OCI-M1 (cell line): ENCODE measurements at places on chromosomes 1 and 21.

GRCh38 chr1:174274452-174274851, 115.1 kb downstream of the RABGAP1L start:
- no peak for DNase-seq

GRCh38 chr1:24890887-24891286, 39.2 kb downstream of the RUNX3 start:
- no peak for DNase-seq

DNA sequence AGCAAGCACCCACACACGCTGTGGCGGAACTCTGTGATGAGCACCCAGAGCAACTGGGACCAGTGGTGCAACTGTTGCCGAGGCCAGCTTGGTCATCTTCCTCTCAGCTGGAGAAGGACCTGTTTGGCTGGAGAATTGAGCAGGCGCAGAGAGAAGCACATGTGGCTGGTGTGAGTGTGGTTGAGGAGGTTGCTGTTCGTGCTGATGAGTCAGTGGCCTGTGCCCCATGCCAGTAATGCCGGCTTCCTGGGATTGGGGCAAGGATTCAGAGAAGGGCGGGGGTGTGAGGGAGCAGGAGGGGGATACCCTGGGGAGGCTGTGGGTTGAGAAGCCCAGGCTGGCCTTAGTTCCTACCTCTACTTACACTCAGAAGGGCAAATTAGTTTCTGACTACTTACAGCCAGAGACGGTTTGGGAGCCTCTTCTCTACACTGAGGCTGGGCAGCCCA, 57.5 kb upstream of the EPS8L3 start:
- peak; percentile 66 for DNase-seq

- DNase-seq = peak; percentile 19
These were observed 57.7 kb upstream of the ZC3H11B start for GRCh38 chr1:219670426-219671149.

DNA sequence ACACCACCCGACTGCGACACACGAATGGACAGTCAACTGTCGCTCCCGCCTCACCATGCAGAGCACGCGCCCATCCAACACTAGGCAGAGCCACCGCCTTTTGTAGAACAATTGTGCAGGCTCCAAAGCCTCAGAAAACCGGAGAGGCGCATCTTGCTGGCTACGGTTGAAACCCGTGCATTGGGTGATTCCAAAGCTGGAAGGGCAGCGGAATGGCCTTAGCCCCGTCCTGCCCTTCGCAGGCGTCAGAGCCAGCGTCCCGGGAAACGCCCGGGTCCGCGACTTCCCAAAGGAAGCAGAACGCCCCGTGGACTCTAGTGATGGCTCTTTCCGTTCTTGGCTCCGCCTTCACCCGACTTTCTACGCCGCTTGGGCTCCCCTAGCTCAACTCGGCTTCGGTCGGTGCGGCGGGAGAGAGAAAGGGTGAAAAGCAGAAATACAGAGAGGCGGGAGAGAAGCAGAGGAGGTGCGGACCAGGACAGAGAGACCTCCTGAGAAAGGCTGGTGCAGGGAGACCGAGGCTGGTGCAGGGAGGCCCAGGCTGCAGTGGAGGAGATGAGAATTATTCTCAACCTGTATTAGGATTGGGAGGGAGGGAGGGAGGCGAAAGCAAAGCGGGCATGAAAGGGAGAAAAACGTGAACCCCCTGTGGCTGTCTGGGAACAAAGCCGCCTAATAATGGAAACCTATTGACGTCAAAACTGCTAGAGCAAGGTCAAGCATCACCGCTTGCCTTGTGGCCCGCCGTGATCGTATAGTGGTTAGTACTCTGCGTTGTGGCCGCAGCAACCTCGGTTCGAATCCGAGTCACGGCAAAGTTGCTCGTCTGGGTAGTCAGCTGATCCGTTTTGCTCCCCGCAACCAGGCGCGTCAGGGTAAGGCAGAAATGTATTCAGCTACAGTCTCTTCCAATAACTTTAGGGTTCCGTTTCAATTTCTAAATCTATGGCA, 99.5 kb downstream of the PRKAB2 start:
- no peak for DNase-seq

DNA sequence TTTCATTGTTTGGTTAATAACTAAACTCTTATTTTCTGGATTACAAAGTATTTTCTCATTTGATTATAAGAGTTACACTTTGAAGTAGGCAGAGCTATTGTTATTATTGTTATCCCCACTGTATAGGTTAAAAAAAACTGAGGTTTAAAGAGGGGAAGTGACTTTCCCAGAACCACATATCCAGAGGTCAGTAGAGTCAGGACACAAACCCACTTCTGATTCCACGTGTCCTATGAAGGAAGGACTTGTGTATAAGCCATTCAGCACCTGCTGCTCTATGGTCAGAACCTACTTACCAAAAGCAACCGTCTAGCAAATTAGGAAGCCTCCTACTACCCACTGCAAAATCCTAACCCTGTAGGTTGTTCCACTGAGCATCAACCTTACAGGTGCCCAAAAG, 291.3 kb downstream of the TM2D1 start:
- DNase-seq = no peak

DNA sequence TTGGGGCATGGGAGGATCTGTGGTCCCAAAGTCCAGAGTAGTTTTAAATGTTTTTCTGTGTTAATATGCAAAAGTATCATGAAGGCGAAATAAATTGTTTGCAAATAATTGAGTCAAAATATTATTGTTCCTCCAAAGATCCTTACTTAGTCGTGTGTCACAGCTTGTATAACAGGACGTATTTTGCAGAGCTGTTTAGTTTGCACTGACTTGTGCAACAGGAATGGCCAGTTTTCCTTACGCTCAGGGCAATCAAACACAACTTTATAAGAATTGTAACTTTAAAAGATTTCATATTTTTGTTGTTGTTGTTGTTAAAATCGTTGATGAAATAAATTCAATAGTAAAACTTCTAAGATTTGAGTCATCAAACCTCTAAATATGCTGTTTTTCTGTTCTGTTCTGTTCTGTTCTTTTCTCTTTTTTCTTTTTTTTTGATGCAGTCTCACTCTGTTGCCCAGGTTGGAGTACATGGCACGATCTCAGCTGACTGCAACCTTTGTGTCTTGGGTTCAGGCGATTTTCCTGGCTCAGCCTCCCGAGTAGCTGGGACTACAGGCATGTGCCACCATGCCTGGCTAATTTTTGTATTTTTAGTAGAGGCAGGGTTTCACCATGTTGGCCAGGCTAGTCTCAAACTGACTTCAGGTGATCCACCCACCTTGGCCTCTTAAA, 60.6 kb downstream of the UCK2 start:
- DNase-seq = no peak

GRCh38 chr1:239218301-239218700, 168.1 kb upstream of the CHRM3 start:
- no peak for DNase-seq

GRCh38 chr1:236041631-236042618, 23.0 kb downstream of the NID1 start:
- DNase-seq = peak; percentile 22

DNA sequence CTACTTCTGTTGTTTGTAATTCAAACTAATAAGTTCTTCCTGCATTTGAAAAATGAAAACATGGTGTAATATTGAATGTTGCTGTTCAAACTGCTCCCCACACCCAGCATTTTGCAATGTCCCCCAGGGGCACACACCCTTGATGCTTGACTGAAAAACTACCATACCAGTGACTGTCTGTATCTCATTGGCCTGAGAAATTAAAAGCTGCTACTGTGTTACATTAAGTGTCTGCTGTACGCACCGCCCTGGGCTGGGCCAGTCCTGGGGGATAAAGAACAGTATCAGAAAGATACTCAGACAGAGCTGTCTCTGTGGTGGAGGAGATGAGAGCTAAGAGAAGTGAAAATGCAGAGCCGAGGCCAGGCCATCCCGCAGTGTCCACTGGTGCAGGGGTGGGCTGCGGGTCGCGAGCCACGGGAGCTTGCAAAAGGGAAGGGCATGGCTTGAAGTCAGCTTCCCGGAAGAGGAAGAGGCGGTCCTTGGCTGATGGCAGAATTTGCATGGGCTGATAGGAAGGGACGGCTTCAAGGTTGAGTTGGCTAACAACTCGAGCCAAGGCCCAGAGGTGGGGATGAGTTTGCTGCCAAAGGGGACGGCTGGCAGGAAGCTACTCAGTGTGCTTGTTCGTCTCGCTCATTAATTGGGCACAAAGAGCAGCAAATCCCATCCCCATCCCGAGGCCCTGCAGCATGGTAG, 329.8 kb upstream of the VAMP3 start:
- DNase-seq = no peak

GRCh38 chr1:202237052-202237451, 43.5 kb downstream of the LGR6 start:
- peak; percentile 90 for DNase-seq

DNA sequence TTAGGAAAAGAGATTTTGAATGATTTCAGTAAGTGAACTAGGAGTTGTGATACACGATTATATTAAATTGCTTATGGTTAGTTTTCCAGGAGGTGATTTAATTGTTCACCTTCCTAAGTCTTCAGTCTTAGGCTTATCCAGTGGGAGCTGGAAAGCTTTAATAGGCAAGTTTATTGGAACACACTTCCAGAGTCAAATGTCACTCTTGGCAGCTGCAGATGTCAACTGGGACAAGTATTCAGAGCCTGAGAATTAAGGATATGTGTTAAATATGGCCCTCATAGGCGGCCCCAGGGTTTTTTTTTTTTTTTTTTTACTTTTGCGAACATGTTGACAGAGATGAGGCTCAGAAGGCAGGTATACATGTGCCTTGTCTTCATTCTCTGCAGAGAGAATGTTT, 29.2 kb downstream of the UCK2 start:
- DNase-seq = no peak

DNA sequence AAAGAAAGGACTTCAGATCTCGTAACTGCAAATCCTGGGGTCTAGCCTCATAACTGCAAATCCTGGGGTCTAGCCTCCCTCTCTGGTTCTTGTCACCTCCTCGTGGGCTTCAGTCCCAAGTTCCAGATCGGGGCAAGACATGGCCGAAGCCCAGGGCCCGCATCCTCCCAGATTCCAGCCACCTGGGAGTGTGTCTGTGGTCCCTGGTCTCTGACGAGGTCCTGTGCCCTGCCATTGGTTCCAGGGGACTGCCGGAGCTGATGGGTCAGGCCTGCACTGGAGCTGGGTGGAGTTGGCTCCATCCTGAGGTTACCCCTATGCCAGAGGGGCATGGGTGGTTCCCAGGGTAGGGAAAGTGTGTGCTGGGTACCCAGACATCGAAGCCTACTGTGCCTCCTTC, 17.7 kb upstream of the C1orf174 start:
- no peak for DNase-seq

- no peak for DNase-seq
These were observed 135.3 kb upstream of the PRMT6 start for GRCh38 chr1:106921186-106921585.
